Hematopoietic multipotent progenitor cell treated with erythropoietin and hydrocortisone succinate and interleukin-3 and kit ligand, for 8 days (in vitro differentiated cells): ENCODE measurements at places on chromosomes 16 and 17.

GRCh38 chr16:8677481-8677880 lies 3.1 kb downstream of the ABAT start:
- DNase-seq = no peak

DNA sequence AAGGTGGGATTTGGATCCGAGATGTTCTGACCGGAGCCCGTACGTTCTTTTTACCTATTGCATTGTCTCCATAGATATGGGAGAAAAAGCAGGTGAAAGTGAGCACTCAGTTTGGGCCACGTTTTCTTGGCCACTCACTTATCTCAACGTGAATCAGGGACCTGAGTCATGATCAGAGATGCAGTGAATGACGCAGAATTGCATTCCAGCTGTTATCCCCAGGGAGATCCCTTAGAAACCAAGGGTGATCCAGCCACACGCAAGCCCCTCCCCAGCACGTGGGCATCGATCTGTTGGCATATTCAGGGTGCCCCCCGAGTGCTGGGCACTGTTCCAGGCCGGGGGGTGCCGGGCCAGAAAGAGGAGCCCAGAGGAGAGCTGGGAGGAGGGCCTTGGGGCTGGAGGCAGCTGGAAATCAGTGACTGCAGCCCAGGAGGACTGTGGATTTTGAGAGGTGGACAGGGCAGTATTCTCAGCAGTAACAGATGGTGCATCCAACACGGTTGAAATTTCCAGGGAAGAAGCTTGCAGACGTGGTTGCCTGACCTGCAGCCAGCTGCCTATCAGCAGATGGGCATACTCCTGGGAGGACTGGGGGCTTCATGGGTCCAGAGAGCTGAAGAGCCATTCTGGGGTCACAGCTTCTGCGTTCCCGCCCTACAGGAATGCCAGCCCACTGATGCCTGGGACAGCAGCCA lies 87.2 kb upstream of the CACNG5 start:
- no peak for DNase-seq

GRCh38 chr17:73879987-73880386 lies 235.7 kb upstream of the SDK2 start:
- DNase-seq = no peak

DNA sequence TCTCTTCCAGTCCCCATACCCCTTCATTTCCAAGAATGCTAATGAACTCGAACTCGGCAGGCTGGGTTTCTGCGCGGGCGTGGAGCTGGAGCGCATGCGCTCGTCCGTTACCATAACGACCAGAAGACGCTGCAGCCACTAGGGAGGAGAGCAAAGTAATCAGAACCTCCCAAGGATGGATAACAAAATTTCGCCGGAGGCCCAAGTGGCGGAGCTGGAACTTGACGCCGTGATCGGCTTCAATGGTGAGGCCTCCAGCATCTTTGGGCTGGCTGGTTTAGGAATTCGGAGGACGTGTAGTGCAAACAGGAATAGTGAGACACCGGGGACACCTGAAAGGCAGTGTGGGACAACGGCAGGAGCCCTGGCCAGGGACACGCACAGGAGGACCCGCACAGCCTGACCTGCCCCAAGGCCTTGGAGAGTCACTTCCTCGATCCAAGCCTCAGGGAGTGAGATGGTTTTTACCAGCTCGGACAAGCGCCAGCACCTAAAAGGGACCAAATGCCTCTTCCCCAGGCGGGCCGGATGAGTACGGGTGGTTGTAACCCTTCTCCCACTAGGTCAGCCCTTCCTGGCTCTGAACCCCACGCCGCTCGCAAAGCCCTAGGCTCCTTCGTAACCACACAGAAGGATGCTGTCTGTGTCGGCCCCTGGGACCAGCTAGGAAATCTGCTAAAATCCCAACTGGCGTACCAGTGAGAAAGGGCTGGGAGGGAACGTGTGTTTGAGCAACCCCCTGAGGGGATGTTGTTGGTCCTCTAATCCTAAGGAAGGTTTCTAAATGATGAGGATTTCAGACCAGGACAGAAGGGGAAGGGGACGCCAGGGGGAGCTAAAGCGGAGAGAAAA lies at the start of gene CFAP52:
TSS of gene CFAP52 (plus strand) at position 122 of the 852 bp plus-strand sequence. CDS start at position 176, 54 bp downstream.
- peak; percentile 85 for DNase-seq
